ENCODE measurements at places on chromosomes 1 and 21.

DNA sequence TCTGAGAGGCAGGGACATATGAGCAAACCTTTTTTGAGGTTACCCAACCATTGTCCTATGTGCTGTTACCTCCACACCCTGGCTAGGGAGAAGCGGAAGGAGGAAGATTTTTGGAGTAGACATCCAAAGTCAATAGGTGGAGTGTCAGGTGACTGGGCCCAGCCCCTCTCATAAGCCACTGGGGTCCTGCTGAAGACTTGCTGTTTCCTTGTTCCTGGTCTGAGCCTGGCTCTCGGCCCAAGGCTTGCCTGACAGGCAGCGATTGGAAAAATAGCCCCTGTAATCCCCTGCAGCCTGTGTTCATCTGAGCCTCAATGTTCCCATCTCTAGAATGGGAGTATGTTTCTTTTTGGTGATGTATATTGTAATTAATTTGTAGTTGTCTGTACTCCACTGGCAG, 6.9 kb upstream of the PIGR start:
- no peak for DNase-seq

- DNase-seq, result no peak
Measured at GRCh38 chr1:64248065-64248464, 44.6 kb downstream of the UBE2U start.

DNA sequence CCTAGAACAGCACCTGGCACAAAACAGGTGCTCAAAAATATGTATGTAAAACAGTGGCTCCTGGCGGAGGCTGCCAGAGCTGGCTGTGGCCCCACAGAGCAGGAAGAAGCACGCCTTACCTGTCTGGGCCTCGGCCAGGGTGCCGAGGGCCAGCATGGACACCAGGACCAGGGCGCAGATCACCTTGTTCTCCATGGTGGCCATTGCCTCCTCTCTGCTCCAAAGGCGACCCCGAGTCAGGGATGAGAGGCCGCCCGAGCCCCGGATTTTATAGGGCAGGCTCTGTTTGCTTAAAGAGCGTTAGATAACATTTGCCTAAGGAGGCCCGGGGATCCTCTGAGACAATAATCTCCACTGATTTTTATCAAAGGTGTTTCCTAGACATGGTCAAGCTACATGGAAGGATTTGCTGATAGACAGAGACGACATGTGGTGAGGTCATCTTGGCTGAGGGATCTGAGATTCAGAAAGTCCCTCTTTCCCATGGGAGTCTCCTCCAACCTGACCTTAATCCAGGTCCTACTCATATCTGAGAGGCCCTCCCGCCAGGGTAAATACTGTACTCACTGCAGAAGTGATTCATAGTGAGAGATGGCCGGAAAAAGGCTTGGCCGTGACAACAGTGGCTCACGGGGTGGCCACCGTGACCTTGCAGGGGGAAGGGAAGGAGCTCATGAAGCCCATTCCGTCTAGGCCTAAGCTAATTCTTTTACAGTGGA, at the start of gene TFF1:
TSS of gene TFF1 (minus strand) at position 244 of the 719 bp plus-strand sequence. CDS start at position 204, 40 bp downstream.
- DNase-seq, result no peak

- no peak for DNase-seq
Measured at GRCh38 chr1:53135735-53136114, 6.7 kb downstream of the SLC1A7 start.

GRCh38 chr1:3061981-3062615, 6.9 kb upstream of the PRDM16 start:
- no peak for DNase-seq
